ENCODE measurements at places on chromosomes 12 and 14. TPM values are rescaled to one million over a fixed set of nuclear protein-coding genes. Genes with fewer than 3 reads are reported as not detected.

DNA sequence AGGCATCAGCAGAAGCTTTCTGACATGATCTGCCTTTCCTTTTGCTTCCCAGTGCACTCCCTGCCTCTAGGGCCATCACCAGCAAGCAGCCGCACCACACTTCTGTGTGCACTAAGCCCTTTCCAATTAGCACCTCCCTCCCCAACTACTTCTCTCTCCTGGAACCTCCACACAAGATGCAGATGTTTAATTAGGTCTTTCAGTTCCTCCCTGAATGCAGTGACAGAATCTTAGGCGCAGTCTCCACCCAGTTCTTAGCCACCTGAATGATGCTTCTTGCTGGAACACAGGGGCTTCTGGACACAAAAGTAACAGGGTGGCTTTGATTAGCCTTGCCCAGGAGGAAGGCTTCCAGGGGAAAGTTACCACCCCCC lies 32.9 kb downstream of the NIN start:
- no peak for DNase-seq
- H3K4me3 ChIP-seq, result no peak overlapping the region
- H3K27ac ChIP-seq, result no peak overlapping the region
- H3K36me3 ChIP-seq, result no peaks in the 10 kb centered on the region
- H3K4me1 ChIP-seq, result peaks cover 35% of the 10 kb centered on the region

- no peak overlapping the region for H3K4me3 ChIP-seq
- H3K4me1 ChIP-seq, result no peaks in the 10 kb centered on the region
- H3K27ac ChIP-seq, result no peak overlapping the region
- H3K27me3 ChIP-seq, result no peaks in the 10 kb centered on the region
Observed at GRCh38 chr14:91380610-91381371, 36.8 kb downstream of the CCDC88C start.

GRCh38 chr14:52010173-52010693 lies 20.9 kb downstream of the RTRAF start:
- no peak overlapping the region for H3K27ac ChIP-seq
- H3K27me3 ChIP-seq, result no peaks in the 10 kb centered on the region

DNA sequence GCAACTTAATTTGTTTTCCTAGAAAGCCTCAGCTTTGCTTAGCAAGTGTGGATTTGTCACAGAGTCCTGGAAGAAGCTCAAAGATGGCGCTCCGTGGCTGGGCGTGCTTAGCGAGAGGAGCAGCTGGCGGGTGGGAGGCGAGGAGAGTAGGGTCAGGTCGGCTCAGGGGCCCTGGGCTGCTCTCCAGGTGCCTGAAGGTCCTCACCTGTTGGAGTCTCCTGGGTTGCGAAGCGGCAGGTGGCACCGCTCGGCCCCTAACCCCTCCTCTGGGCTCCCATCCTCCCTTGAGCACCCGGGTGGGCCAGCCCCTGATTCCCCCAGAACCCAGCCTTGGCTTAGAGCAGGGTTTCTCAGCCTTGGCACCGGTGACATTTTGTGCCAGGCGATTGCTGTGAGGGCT lies 25.1 kb downstream of the LRTM2 start:
- no peaks in the 10 kb centered on the region for H3K36me3 ChIP-seq
- H3K4me1 ChIP-seq, result no peaks in the 10 kb centered on the region
- no peak for DNase-seq
- no peak overlapping the region for H3K4me3 ChIP-seq
- H3K27ac ChIP-seq, result no peak overlapping the region

- no peak for DNase-seq
- H3K4me1 ChIP-seq, result no peaks in the 10 kb centered on the region
- H3K27me3 ChIP-seq, result no peaks in the 10 kb centered on the region
- H3K4me3 ChIP-seq, result no peak overlapping the region
- no peaks in the 10 kb centered on the region for H3K36me3 ChIP-seq
Observed at GRCh38 chr14:79695307-79695706, 516.0 kb downstream of the DIO2 start.

- DNase-seq, result no peak
- no peak overlapping the region for H3K4me3 ChIP-seq
- no peaks in the 10 kb centered on the region for H3K36me3 ChIP-seq
- H3K27me3 ChIP-seq, result no peaks in the 10 kb centered on the region
Observed at GRCh38 chr12:104055686-104056388, 5.8 kb upstream of the GLT8D2 start.

DNA sequence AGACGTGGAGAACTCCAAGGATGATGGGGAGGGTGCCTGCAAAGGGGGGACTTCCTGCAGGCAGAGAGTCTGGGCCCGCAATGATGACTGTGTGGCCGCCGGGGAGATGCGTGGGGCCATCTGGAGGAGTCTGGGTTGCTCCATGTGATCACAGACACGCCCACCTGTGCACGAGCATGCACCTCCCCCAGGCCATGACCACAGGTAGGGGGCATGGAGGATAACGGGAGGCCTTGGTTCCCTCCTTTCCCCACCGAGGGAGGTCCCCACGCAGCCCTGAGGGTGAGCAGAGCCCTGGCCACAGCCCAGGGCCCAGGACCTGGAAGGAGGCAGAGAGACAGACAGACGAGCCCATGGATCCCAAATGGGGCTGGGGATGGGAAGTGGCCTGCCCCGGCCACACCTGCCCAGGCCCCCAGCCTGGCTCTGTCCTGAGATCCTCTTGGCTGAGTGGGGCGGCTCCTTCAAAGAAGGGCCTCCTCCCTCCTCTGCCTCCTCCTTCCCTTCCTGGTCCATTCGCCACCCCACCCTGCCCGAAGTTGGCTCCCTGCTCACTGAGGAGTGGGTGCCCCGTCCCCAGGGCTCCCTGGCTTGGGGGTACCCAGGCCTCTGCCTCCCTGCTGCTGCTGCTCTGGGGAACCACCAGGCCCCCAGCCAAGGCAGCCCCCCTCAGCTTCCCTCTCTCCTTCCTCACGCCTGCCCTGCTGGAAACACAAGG lies 138.2 kb downstream of the CALM1 start:
- no peak for DNase-seq
- no peak overlapping the region for H3K27ac ChIP-seq

- H3K27ac ChIP-seq, result no peak overlapping the region
- peaks cover 13% of the 10 kb centered on the region for H3K4me1 ChIP-seq
- DNase-seq, result no peak
- no peaks in the 10 kb centered on the region for H3K27me3 ChIP-seq
- H3K36me3 ChIP-seq, result 0 out of 2 replicates have a peak, but pooled peaks cover 5% of the 10 kb centered on the region
- no peak overlapping the region for H3K4me3 ChIP-seq
Observed at GRCh38 chr12:7090222-7090998, 1.8 kb downstream of the C1R start.

DNA sequence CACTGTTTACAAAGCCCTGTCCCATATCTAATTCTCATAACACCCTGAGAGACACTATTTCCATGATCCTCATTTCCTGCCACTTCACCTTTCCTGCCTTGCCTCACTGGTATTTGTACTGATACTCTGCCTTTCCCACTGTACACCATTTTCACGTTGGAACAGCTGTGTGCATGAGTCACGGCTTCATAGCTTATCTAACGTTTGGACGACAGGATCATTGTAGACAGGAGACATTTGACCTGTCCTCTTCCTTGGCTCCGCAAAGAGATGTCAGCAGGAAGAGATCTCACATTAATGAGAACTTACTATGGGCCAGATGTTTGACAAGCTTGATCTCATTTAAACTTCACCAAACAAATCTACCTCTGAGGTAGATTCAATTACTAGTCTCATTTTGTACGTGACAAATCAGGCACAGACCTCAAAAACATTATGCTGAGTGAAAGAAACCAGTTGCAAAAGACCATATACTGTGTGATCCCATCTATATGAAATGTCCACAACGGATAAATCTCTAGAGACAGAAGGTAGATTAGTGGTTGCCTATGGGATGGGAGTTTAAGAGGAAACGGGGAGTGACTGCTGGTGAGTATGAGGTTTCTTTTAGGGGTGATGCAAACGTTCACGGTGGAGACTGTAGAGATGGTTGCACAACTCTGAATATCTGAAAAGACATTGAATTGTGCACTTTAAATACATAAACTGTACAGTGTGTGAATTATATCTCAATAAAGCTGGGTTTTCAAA lies 71.2 kb downstream of the KCNK13 start:
- no peak overlapping the region for H3K4me3 ChIP-seq
- H3K36me3 ChIP-seq, result no peaks in the 10 kb centered on the region
- DNase-seq, result no peak
- H3K4me1 ChIP-seq, result no peaks in the 10 kb centered on the region
- H3K27me3 ChIP-seq, result peaks cover 7% of the 10 kb centered on the region
- H3K27ac ChIP-seq, result no peak overlapping the region

PLEKHA5 gene
- total RNA-seq, result 21.1 TPM

RACGAP1 gene
- 194 TPM for total RNA-seq

INHBC gene
- 0.18 TPM for total RNA-seq
